CD4-positive, alpha-beta T cell treated with Interleukin-17A for 1 hour (primary cell): ENCODE measurements at places on chromosomes 13 and 19.

DNA sequence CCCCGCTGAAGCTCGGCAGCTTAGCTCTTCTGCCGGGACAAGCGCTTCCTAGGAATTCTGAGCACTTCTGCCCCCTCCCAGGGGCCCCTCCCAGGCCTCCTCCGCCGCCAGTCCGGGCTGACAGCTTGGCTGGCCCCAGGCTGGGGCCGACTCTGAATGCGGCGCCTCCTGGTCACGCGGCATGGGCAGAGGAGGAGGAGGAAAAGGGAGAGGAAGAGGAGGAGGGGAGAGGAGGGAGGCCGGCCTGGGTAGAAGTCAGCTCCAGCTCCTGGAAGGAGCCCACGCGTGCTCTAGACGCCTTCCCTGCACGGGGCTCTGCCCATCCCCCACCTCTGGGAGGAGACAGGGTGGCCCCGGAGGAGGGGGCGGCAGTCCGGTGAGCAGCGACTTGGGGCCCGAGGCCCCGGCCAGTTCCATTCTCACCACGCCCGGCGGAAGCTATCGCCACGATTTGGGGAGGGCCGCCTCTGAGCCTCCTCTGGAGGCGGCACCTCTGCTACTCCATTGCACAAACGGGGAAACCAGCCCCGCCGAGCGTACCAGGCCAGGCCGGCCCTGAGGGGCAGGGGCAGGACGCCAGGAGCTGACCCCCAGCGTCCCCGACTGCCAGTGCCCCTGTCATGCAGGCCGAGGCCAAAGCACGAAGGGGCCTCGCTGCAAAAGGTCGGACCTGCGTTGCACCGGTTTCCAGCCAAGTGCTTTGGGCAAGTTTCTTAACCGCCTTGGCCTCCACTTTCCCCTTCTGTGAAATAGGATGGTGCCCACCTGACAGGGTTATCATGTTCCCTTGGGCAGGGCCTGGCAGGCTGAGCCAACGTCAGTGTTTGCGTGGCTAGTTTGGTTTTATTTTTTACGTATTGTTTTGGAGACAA, 31.6 kb downstream of the CCNE1 start:
- DNase-seq, result no peak

DNA sequence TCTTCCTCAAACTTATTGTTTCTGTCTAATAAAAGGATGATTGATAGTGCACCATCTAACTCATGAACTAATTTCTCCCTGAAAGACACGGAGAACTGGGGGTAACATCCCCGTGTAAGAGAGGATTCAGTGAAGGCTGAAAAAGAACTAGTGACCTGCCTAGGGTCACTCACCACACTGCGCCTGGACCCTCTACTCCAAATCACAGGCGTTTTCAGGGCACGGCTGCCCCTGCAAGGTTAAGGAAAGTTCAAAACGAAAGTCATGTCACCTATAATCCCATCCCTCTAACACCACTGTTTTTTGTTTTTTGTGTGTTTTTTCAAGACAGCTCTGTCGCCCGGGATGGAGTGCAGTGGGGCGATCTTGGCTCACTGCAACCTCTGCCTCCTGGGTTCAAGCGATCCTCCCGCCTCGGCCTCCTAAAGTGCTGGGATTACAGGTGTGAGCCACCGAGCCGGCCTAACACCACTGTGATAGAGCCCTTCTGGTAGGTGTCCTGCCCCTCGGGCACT, 8.7 kb downstream of the URAD start:
- DNase-seq, result no peak

- no peak for DNase-seq
These were observed 39.3 kb downstream of the SIGLEC7 start for GRCh38 chr19:51181377-51181912.

- DNase-seq, result no peak
These were observed 446.0 kb downstream of the EFNB2 start for GRCh38 chr13:106089261-106089980.

GRCh38 chr13:28137596-28137995, 749 bp upstream of the PAN3 start:
- no peak for DNase-seq

DNA sequence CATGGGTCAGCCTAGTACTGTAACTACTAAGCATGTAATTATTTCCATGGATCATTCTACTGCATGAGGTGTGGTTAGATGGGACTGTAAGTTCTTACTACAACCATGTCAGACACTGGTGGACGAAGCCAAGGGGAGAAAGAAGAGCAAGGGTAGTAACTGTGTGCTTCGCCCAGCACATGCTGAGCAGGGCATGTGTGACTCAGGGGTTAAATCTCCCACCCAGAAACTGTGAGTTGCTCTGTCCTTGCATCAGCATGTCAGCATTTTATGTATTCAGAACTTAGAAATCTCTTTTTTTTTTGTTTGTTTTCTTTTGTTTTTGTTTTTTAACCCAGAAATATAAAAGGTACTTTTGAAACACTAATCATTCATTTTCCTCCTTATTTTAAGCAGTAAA, 436.6 kb upstream of the KLF12 start:
- DNase-seq, result no peak

- DNase-seq, result peak; percentile 86
These were observed 2.4 kb upstream of the NTN5 start for GRCh38 chr19:48674921-48675824.

- peak; percentile 62 for DNase-seq
These were observed 460.0 kb downstream of the FOXO1 start for GRCh38 chr13:40206241-40207000.

DNA sequence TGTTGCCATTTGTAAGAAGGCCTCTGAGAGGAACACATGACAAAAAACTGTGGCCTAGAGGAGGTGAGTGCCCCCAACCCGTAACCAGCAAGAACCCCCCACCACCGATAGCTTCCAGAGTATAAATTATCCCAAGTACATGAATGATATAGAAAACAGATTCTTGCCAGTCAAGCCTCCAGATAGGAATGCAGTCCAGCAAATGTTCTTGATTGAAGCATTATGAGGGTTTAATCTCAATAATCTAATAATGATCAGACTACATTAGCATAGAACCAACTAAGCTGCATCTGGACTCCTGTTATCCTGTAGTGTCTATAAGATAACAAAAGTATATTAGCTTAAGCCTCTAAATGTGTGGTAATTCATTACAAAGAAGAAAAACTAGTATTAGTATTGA, 908.9 kb upstream of the ATXN8OS start:
- no peak for DNase-seq

- DNase-seq, result no peak
These were observed 23.4 kb downstream of the CNFN start for GRCh38 chr19:42366673-42367072.

DNA sequence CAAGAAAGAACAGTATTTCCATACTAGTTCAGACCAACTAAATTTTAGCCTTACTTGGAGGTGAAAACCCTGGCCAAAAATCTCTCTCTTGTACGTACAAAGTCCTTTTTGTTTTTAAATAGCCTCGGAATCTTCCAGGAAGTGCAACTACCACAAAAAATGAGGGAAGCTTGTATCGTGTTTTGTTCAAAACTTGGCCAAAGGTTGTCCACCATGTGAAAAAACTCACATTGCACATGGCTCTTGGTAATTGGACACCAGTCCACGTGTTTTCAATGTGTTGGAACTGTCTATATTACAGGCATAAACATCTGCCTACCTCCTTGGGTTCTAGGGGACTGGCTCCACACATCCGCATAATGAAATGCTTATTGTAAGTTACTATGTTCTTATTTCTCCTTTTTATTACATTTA, 15.2 kb upstream of the STRN4 start:
- no peak for DNase-seq

DNA sequence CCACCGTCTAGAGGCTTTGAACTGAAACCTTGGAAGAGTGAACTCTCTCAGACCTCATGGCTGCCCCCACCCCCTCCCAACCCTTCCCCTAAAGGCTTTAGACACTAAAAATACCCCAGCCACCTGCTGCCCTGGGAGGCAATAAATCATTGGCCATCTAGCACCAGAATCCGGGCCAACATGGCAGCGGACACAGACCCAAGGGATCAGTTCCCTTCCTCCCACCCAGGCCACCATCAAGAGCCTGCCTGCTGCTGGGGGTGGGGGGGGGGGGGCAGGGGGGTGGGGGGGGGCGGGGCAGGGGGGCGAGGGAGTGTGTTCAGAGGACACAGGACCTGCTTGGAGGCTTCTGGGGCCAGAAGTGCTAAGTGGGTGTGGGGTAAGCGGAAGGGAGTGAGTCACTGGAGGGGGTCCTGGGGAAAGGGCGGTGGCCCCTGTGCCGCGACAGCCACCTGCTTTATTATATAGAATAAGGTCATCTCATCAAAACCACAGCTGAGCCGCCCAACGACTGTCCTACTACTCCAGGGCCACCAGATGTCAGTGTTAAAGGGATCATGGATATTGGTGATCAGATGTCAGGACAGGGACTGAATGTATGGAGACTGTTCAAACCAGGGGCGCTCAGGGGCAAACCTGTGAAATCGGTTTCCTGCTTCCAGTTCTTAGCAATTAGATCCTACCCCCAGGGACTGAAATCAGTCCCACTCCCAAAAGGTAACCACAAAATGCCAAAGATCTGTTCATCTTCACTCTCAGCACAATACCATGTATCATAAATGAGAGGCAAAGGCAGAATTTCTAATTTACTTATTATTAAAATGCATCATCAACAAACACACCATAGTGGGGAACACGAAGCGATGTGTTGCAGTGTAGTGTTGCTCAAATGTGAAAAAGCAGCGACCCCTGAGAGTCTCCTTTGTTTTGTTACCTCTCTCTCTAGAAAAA, 24.3 kb downstream of the ARL11 start:
- DNase-seq, result peak; percentile 17

GRCh38 chr13:27605610-27606200, 14.6 kb downstream of the LNX2 start:
- no peak for DNase-seq

GRCh38 chr19:1312767-1313694, 27.4 kb downstream of the EFNA2 start:
- no peak for DNase-seq

DNA sequence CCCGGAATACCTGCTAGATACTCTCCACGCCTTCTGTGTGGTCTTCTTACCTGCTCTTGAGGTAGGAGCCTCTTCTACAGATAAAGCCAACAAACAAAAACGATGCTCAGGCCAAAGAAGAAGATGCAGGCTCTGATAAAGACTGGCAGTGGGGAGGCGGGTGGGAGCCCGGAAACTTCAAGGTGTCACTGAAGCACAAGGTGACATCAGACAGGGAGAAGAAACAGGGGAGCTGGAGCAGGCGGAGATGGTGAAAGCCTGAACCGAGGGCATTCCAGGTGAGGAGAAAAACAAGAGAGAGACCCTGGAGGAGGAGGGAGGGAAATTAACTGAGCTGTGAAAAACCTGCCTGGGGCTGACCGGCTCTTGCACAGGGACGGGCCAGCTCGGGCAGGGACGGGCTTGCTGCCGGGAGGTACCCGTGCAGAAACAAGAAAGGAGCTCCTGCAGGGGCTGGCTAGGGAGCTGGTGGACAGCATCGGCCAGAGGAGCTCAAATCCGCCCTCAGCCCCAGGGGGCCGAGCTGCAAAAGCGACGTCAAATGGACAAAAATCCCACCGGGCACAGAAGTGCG, 19.0 kb downstream of the GNG7 start:
- DNase-seq, result no peak

DNA sequence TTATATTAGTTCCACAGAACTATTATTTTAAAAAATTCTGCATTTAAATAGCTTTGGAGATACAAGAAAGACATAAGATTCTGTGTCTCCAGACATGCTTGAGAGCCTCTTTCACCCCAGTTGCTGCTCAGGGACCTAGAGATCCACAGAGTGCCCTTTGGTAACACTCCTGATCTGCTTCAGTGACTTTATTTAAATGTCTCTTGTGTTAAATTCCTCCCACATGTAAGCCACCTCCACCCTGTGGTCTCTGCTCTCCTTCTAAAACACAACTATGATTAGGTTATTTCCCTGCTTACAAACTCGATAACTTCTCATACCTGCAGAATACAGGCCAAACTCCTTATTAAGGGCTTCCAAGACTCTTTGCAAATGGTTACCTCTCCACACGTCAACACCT, 141.0 kb downstream of the RFC3 start:
- no peak for DNase-seq

GRCh38 chr13:109728061-109728460, 58.3 kb downstream of the IRS2 start:
- DNase-seq, result no peak

DNA sequence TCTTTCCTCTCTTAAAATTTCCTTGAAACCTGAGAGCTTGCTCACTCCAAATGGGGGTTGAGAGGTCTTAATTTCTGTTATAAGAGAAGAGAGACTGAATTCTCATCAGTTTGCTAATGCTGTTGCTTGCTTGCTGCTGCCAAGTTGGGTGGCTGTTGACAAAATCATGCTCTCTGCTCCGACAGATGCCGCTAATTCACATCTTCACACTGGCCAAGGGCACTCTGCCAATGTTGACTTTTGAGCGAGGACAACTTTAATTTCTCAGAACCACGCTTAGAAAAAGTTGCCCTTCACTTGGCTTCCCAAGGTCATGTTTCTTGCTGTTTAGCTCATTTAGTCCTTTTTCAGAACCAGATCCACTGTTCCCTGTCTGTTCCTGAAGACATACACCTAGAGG, 402.9 kb downstream of the HS6ST3 start:
- DNase-seq, result no peak

DNA sequence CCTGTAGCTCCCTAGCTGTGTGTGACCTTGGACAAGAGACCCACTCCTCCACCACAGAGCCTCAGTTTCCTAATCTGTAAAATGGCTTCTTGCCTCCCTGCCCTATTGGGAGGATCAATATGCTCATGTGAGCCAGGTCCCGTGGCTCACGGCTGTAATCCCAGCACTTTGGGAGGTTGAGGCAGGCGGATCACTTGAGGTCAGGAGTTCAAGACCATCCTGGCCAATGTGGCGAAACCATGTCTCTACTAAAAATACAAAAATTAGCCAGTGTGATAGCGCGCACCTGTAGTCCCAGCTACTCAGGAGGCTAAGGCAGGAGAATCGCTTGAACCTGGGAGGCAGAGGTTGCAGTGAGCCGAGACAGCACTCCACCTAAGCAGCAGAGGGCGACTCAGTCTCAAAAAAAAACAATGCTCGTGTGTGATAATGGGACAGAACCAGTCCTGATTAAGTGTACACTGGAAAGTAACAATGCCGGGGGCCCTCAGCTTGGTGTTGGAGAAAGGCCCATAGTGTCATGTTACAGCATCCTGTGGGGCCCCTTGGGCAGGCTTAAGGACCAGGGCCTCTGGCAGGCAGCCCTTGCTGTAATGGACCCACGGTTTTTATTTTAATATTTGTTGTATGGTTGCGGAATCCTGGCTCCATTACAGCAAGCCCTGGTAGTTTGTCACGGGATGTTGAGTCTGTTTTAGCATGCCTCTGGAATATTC, 6.8 kb downstream of the RPS11 start:
- DNase-seq, result peak; percentile 80

- no peak for DNase-seq
These were observed 43.9 kb upstream of the C1QTNF9 start for GRCh38 chr13:24265453-24265852.

DNA sequence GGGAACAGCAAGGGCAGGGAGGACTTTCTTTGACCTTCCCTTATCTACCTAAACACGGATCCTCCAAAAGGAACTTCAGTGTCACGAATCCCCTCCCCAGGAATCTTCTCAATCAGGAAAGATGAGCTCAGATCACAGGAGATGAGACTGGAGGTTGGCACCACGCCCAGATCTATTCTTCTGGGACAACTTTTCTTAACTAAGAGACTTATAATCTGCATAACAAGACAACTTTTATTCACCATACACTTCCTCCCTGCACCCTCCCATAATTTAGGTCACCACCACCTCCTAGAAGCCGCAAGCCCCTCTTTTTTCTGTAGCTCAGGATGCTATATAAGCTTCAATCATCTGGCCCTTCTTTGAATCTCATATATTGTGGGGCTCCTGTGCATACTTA, 19.2 kb upstream of the AKT2 start:
- no peak for DNase-seq

GRCh38 chr19:12884926-12885748, 1.9 kb downstream of the KLF1 start:
- DNase-seq, result peak; percentile 91
